Renal cortical epithelial cell (primary cell): ENCODE measurements at places on chromosomes 5 and 9.

GRCh38 chr5:97499605-97500004 lies 316.6 kb upstream of the RIOK2 start:
- DNase-seq, result no peak

- DNase-seq, result peak; percentile 61
Measured at GRCh38 chr9:127308652-127309434, 44.3 kb downstream of the GARNL3 start.

DNA sequence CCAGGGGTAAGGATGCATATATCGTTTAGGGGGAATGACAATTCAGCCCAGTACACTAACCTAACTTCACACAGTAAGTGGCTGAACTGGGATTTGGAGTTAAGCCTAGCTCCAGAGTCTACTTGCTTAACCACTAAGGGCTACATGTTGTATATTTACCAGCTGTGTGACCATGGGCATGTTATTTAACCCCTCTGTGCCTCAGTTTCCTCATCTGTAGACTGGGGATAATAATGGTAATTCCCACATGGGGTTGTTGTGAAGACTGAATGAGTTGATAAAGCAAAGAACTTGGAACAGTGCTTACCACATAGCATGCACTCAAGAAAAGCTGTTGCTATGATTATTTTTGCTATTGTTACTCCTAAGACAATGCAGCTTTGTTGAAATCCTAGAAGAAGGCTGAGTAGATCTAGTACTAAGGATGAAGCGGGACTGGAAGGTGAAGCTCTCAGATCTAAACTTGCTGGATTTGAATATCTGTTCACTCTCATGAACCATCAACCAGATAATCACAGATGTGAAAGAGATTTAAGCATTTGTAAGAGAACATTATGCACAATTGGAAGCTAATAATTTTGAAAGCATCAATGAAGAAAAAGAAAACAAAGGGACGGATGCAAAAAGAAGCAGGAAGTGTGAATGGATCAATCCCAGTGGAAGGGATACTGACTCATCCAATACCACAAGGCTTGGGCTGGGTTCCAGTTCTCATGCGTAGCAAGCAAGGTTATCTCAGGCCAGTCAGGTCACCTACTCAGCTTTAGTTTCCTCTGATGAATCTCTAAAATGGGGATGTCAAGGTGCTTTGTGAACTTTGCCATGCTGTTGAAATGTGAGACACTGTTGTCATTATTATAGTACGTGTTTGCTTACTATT lies 78.5 kb upstream of the TBC1D2 start:
- peak; percentile 82 for DNase-seq

GRCh38 chr5:128532127-128532526 lies 5.9 kb downstream of the FBN2 start:
- peak; percentile 2 for DNase-seq

DNA sequence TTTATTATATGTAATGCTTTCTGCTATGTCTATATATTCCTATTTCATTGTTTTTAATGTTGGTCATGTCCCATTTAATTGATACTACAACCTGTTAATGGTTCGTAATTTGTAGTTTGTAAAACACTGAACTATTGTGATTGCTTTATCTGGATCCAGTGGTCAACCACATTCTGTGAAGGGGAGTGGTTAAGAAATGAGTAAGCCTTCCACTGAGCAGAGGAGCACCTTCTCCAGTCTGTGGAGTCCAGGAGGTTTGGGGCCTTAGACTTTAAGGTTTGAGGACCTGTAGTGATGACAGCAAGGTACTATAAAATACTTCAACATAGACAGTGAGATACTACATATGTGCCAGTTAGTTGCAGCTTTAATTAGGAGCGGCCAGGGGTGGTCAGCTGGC lies 67.7 kb upstream of the RAD23B start:
- DNase-seq, result peak; percentile 78

DNA sequence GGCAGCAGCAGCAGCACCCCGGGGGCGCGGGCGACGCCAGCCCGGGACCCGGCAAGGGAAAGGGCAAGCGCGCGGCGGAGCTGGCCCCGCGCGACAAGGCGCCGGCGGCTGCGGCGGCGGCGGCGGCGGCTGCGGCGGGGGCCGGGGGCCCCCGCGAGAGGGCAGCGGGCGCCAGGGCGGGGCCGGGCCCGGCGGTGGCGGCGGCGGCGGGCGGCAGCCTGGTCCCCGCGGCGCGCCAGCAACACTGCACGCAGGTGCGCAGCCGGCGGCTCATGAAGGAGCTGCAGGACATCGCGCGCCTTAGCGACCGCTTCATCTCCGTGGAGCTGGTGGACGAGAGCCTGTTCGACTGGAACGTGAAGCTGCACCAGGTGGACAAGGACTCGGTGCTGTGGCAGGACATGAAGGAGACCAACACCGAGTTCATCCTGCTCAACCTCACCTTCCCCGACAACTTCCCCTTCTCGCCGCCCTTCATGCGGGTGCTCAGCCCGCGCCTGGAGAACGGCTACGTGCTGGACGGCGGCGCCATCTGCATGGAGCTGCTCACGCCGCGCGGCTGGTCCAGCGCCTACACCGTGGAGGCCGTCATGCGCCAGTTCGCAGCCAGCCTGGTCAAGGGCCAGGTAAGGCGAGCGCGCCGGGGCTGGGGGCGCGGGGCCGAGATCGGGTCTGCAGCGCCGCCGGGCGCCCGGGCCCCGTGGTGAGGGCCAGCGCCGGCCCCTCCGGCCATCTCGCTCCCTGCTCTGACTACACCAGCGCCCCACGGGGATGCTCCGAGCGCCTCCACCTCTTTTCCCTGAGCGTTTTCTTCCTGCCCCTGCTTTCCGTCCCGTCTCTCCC lies at the start of gene UBE2QL1:
UBE2QL1 (plus strand) TSS at position 238 of the 843 bp plus-strand sequence; CDS start at position 273, 35 bp downstream.
- DNase-seq, result no peak

DNA sequence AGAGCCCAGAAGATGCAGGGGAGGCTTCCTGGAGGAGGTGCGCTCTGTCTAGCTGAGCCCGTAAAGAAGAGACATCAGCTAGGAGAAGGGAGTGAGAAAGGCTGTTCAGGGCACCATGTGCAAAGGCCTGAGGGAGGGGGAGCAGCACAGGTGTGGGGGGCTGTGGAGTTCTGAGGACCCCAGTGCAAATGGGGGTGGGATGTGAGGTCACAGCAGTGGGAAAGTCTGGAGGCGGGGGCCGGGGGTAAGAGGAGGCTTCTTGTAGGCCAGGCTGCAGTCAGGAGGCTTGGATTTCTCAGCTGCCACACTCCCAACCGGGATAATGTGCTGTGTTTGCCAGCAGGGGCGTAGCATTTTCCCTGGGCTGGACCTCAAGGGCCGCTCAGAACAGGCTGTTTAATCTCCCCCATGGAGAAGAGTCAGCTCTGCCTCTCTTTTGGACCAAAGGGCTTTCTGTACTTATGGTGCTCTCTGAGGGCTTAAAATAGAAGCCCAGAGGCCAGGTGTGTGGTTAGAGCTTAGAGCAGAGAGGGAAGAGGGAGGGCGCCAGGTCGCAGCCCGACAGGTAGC lies 5.7 kb downstream of the NEURL1B start:
- DNase-seq, result no peak

DNA sequence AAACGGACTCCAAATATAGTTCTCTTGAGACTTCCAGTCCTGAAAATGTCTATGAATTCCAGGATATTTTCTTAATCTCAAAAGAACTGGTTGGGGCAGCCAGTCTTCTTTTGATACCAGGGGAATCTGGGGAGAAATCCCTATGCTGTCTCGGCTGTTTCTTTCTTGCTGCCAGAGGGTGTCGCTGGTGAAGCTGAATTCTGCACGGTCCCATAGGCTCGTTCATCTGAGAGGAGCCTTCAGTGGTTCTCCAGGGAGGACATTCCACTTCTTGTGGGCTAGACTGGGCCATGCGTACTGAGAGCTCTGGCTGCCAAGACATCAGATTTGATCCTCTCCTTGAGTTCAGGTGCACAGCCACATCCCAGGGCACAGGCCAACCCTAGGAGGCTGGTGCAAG lies 155.0 kb upstream of the CLINT1 start:
- DNase-seq, result peak; percentile 34

GRCh38 chr9:70639853-70640814 lies 225.7 kb upstream of the KLF9 start:
- peak; percentile 54 for DNase-seq

GRCh38 chr5:61620699-61621182 lies 288.7 kb downstream of the ZSWIM6 start:
- DNase-seq, result no peak

- no peak for DNase-seq
Measured at GRCh38 chr9:18588002-18588401, 114.0 kb downstream of the ADAMTSL1 start.

- DNase-seq, result no peak
Measured at GRCh38 chr9:79559495-79560181, 12.1 kb upstream of the TLE4 start.

GRCh38 chr9:126857261-126857960 lies 3.0 kb upstream of the ZBTB34 start:
- DNase-seq, result no peak

GRCh38 chr5:37043693-37044092 lies 167.1 kb downstream of the NIPBL start:
- no peak for DNase-seq

DNA sequence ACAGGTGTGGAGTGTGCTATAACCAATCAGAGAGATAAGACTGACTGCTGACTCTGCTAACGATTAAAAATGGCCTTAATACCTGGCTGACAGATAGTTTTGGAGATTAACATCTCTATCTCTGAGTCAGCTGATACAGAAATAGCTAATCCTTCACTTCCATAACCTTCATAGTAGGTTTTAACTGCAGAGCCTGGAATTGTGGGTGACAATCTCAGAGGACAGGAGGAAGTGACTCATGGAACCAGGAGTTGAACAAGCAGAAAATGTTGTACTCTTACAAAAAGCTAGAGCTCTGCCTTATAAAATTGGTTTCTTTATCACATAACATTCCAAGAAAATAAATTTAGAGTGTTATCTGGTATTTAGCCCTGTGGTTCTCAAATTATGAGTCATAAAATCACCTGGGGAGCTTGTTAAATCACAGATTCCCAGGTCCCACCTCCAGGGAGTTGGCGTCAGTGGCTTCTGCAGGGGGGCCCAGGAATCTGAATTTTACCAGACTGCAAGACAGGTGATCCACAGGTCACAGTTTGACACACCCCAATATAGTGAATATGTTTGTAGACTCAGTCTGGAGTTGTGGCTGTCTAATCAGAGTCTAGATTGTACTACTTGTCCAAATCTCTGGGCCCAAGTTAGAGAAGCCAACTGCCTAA lies 44.4 kb upstream of the AFAP1L1 start:
- peak; percentile 72 for DNase-seq

DNA sequence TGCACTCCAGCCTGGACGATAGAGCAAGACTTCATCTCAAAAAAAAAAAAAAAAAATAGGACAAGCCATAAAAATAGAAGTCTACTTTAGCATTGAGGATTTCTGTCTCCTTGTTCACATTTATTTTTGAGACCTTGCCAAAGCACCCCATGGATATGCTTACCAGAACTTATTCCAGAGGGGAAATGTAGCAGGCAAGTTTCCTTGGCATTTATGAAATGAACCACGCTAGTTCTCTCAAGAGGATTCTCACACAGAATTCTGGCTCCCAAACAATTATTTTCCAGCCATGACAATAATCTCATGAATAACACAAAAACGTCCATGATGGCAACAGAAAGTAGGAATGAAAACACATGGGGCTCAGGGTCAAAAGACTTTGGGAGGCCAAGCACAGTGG lies 23.4 kb upstream of the GPX8 start:
- no peak for DNase-seq

DNA sequence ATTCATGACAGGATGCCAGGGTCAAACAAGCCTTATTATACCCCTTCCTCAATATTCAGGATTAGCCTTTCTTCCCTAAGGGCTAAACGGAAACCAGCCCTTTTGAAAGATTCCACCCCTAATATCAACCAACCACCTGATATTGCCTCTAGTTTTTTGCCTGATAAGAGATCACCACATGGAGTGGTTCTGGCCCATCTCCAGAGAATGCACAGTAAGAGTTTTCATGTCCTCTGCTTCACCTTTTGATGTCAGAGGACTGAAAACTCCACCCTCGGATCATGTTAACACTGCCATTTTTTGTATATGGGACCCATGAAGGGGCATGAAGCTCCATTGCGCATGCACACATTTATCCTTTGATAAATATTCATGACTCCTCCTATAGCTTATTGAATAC lies 5.8 kb upstream of the LNPEP start:
- DNase-seq, result no peak

DNA sequence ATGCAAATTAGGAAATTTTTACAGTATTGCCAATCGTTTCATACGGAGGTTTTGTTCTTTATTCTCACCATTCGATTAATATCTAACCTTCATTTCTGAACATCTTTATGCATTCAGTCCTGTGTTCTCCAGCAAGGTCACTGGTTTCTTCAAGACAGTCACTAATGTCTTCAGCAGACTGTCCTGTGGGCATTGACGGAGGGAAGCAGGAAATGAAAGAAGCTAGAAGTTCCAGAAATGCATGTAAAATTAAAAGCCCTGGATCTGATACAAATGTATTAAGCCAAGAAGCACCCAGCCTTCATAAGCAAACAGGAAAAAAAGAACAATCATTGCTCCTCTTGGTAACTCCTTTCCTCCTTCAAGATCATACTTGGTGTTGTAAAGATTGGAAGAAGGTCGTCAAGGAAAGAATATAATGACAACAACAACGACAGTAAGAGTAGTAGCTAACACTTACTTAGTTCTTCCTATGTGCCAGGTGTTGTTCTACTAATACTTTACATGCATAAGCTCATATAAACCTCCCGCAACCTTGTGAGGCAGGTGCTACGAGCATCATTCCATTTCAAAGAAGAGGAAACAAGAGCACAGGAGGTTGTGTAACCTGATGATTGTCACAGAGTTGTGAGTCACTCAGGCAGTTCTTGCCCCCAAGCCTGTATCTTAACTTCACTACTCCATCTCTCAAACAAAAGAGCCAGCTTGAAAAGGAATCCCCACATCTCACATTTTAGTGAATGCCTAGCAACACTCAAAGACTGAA lies 59.9 kb upstream of the CER1 start:
- DNase-seq, result no peak

DNA sequence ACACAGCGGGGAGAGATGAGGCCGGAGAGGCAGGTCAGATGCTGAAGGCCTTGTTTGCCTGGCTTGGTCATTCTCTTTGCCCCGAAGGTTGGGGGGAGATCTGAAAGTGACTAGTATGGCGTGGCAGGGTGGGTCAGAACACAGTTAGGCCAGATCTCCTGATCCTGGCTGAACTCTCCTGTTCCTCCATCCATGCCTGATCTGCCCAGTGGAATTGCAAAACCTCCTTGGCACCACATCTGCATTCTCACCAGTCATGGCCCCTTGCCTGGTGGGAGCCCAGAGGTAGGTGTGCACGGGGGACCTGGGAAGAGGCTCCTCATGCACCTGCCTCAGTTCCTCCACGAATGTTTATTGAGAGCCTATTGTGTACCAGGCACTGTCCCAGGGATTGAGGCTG lies 23.2 kb downstream of the TEX53 start:
- no peak for DNase-seq

DNA sequence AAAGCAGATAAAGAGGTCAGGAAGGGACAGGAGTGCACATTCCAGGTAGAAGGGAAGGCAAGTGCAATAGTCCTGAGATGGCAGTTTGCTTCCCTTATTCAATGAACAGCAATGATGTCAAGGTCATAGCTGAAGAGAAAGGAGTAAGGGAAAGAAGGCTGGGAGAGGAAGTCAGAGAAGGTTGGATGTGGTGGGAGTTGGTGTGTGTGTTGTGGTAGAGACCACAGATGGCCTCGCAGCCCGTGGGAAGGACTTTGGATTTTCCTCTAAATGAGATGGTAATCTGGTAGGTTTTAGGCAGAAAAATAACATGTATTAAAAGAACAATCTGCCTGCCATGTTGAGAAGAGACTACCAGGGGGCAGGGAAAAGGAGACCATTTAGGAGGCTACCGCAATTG lies 25.1 kb upstream of the LPAR1 start:
- DNase-seq, result no peak
